ENCODE measurements at places on chromosomes 1 and 21.

DNA sequence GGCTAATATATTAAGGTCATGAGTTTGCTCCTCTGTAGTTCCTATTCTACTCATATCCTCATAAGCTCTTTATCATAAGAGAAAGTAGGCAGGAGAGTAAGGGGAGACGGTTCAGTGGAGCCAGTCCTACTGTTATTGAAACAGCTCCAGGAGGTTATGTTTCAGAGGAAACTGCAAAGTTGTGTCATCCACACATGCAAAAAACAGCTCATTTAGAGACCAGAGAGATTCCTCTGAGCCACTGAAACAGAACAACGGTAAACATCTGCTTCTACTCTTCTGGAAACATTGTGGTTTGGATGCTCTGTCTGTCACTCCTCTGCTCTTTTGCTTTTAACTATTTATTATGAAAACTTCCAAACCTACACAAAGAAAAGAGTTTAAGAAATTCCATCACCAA is 66.3 kb upstream of the PPP2R5A start:
- DNase-seq: no peak

- no peak for DNase-seq
Observed at GRCh38 chr1:236794585-236795034, 482 bp upstream of the MTR start.

GRCh38 chr1:31662463-31662862 is 17.8 kb upstream of the PEF1 start:
- DNase-seq: no peak

GRCh38 chr1:29467989-29468900 is 231.9 kb downstream of the PTPRU start:
- no peak for DNase-seq

DNA sequence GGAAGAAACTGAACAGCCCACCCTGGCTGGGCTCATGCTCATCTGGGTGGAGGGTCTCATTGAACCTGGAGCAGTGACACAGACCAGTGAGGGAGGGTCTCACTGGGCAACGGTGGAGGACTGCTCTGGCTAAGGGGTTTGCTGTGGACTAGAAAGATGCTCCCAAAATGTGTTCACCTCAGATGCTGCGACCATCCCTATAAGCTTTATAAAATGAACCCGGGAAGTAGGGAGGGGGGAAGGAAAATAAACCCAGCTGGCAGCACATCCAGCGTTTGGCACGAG is 34.5 kb upstream of the LBR start:
- no peak for DNase-seq

GRCh38 chr1:85198864-85199263 is 2.0 kb downstream of the SYDE2 start:
- no peak for DNase-seq

DNA sequence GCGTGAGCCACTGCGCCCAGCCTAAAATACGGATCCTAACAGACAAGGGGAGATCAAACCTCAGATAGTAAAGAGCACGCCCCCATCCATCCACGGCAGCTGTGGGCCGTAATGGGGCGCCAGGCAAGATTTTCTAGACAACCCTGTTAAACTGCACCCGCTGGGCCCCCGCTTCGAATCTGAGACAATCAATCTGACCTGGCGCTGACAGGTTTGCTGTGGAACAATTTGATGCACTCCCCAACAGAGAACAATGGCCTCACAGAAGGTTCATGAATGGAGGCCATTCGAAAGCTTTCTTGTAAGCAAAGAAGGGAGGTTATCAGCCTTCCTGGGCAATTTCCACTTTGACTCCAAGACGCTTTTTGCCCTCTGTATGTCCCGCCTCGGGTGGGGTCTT is 30.5 kb downstream of the CLSTN1 start:
- no peak for DNase-seq

- DNase-seq: no peak
Observed at GRCh38 chr1:34844252-34844634, 15.3 kb downstream of the SMIM12 start.

GRCh38 chr1:212958175-212958574 is 7.8 kb downstream of the VASH2 start:
- no peak for DNase-seq

- no peak for DNase-seq
Observed at GRCh38 chr1:48678710-48679505, 97.8 kb downstream of the BEND5 start.

Measured in iPS DF 19.7 (cell line).